Endothelial cell (in vitro differentiated cells): ENCODE measurements at places on chromosomes 12 and 14.

- DNase-seq, result no peak
These were observed 17.1 kb downstream of the POU6F1 start for GRCh38 chr12:51200806-51201205.

- DNase-seq, result no peak
These were observed 97.7 kb downstream of the MYF5 start for GRCh38 chr12:80814453-80814852.

- DNase-seq, result no peak
These were observed 592.0 kb upstream of the LMO3 start for GRCh38 chr12:17197971-17198370.

DNA sequence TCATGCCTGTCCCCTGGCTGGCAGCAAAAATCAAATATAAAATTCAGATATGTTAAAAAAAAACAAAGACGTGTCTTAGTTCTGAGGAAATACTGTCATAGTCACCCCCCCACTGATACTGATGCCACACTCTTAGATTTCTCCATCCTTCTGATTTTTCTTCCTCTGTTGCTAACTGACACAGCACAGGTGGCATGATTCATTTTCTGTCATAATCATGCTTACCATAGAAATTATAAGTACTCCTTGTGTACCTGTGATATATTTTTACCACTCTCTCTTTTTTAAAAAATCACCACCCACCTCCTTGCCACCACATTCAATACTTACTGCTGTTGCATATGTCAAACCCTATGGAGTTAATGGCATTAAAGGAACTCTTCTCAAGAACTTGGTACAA, 209.2 kb downstream of the PPM1H start:
- DNase-seq, result no peak

DNA sequence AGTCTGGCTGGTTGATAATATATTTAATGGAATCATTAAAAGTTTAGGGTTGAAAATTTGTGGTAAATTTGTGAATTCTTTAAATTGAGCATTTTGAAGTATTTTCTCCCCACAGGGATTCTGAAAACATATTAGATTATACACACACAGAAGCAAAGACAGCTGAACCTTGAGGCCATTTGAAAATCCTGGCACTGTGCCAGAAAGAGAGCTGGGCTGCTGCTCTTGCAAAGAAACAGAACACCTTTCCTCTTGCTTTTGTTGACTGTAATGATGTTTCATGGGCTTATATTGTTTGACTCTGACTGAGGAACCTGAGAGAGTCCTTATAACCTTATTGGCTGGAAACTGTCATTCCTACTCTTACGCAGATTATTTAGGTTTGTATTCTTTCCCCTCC, 4.8 kb downstream of the RNF34 start:
- DNase-seq, result no peak

- no peak for DNase-seq
These were observed 39.7 kb upstream of the KICS2 start for GRCh38 chr12:64261813-64262212.

DNA sequence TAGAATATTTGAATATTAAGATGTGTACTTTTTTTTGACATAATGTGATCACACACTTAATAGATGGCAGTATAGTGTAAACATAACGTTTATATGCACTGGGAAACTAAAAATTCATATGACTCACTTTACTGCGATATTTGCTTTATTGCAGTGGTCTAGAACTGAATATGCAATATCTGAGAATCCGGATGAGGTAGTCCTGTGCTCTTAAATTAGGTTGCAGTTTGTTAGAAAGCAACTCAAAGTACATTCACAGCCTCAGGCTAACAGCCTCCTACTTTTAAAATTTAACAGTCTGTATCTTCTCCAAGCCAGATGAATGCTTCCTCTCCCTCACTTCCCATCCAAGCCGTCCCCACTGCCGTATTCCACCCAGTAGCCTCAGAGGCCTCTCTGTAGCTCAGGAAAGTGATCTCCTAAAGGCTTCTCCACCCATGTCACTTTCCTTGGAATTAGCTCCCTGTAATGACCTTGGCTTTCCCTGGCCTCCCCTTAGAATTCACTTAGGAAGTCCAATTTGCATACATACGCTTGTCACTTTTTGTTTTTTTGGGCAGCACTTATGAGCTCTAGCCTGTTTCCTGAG, 43.7 kb downstream of the TESPA1 start:
- no peak for DNase-seq

DNA sequence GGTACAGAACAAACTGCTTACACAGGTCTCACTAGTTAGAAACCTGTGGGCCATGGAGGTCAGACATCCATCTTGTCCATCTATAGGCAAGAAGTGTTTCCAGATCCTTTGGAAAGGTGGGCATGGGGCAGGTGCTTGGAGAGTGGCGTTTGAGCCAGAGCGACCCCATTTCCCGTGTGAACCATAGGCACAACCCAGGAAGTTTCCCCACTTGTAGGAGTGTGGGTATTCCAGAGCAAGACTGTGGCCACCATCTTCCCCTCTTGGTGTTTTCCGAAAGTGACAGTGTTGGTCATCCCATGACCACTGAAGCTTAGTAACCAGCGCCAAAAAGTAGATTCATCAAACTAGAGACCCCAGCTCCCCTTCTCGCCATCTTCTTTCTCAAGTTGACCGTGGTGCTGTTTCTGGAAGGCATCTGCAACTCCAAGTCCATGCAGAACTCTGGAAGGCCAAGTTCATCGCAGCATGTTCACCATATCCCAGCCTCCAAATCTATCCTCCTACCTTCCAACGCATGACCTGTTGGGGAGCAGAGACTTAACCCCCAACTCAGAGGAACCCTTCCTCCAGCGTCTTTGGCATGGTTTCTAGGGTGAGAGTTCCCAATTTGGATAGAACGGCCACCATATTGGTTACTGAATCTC, 19.7 kb downstream of the PHETA1 start:
- no peak for DNase-seq

DNA sequence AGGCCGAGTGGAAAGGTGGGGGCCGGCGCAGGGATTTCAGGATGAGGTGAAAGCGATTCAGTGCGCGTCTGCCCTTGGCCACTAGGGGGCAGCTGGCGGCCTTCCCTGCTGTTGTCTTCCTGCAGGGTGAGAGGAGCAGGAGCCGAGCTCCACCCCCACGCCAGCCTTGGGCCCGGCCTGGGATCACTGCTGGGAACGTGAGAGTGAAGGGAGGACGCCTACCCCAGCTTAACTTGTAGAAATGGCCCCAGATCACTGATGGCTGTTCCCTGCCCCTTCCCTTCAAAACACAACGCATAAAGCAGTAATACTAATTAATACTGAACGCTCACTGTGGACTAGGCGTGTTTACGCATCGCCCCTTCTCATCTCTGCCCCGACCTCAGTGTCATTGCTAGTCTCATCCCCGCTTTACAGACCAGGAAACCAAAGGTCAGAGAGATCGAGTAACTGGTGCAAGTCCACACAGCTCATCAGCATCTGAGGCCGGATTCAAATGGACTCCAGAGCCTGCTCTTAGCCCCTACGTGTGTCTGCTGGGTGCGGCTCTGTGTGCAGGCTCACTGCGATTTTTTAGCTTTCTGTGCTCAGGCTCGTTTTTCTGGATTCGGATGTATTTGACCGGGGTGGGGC, 24.3 kb downstream of the MVK start:
- DNase-seq, result peak; percentile 91

GRCh38 chr14:100422556-100423316, 99.6 kb downstream of the SLC25A47 start:
- DNase-seq, result no peak

- no peak for DNase-seq
These were observed 89.9 kb downstream of the OTOGL start for GRCh38 chr12:80189241-80189640.

DNA sequence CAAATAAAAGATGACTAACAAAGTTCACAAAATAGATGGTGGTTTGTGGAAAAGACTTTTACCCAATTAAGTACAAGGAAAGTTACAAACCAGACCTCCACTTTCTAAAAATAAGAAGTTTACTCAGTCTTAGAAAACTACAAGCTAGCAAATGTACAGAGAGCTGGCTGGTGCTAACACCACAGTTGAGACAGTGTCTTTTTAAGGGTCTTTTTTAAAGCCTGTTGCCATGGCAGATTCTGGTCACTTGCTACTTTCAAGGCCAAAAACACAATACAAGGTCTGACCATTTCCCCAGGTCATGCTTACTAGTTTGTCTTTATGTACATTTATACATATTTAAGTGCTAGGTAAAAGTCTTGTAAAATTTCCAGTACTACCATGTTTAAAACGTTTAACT, 2.4 kb downstream of the BTG1 start:
- DNase-seq, result no peak

DNA sequence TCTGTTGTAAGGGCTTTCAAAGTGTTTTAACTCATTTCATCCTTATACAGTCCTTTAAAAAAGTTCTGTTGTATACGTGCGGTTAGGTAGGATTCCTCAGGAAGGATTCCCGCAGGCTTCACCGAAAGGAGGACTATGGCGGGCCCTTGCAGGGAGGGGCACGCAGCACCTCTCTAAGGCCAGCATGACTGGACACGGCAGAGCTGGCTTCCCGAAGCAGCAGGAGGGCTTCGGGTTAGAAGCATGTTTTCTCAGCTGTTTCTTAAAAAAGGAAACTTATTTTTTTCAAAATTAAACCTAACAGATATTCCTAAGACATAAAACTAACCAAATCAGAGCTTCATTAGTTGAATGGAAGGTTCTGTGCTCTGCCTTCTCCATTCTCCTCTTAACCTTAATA, 21.3 kb downstream of the IQSEC3 start:
- DNase-seq, result no peak

- peak; percentile 23 for DNase-seq
These were observed 600 bp downstream of the SYT10 start for GRCh38 chr12:33438851-33439586.

DNA sequence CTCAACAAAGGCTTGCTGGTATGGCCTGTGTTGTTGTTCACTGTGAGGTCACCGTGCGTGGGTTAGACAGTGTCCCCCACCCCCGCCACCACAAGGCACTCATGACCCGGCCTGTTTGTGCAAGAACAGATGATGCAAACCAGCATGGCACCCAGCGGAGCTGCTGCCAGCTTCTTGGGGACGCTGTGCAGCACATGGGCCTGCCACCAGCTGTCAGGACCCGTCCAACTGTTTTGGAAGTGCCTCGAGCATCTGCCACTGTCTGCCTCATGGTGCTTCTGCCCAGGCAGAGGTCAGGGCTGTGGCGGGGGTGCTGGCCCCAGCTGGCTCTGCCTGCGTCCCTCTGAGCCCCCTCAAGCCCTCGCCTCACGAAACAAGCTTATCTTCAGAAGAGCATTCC, 1.5 kb downstream of the ASB2 start:
- no peak for DNase-seq

GRCh38 chr12:2813214-2814185, 1.0 kb downstream of the ITFG2 start:
- peak; percentile 52 for DNase-seq

GRCh38 chr12:33795536-33795935, 226.8 kb upstream of the ALG10 start:
- no peak for DNase-seq

GRCh38 chr12:103273645-103274044, 222.1 kb downstream of the C12orf42 start:
- DNase-seq, result no peak

- no peak for DNase-seq
These were observed 19.1 kb downstream of the PGAM5 start for GRCh38 chr12:132729541-132730320.

DNA sequence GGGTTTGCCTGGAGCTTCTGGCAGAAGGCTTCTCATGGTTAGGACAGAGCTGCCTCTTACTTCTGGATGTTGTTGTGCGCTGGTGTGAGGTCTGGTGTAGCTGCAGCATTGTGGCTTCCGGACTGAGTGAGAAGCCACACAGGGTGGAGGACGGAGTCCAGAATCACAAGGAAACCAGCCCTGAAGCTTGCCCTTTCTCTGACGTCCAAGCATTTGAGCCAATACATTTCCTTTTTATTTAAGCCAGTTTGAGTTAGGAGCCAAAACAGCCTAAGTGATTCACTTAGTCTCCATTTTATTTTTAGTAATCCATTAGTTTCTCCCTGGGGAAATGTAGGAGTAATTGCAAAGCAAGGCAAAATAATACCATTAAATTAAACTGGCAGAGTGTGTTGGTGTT, 402.4 kb upstream of the RGS6 start:
- no peak for DNase-seq
